ENCODE measurements at places on chromosomes 2 and 18.

- DNase-seq, result no peak
Observed at GRCh38 chr2:193985272-193985671, 1671.8 kb upstream of the SLC39A10 start.

DNA sequence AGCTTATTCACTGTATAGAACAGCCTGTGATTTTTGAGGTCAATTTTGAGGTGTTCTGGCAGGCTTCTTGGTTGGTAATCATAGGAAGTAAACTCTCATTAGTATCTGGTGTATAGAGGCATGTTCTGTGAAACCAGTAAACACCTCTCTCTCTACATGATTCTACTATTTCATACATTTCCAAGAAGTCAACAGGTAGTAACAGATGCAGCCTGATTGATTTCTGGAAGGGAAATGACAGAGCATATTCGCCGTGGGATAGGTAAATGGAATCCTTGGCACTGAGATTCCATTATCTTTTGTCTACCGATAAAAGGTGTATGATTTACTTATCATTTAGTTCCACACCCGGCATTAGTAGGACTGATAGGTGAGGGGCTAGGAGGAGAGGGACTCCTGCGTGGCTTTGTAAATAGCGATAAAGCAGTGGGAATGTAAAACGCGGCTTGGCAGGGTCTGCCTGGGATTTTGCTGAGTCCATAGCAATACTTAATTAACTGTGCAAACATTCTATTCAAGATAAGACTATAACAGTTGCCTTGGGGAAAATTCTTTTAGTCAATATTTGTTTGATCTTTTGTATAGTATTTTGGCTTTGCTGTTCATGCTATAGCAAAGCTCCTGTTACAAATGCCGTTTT is 32.3 kb downstream of the LYPD6B start:
- no peak for DNase-seq

DNA sequence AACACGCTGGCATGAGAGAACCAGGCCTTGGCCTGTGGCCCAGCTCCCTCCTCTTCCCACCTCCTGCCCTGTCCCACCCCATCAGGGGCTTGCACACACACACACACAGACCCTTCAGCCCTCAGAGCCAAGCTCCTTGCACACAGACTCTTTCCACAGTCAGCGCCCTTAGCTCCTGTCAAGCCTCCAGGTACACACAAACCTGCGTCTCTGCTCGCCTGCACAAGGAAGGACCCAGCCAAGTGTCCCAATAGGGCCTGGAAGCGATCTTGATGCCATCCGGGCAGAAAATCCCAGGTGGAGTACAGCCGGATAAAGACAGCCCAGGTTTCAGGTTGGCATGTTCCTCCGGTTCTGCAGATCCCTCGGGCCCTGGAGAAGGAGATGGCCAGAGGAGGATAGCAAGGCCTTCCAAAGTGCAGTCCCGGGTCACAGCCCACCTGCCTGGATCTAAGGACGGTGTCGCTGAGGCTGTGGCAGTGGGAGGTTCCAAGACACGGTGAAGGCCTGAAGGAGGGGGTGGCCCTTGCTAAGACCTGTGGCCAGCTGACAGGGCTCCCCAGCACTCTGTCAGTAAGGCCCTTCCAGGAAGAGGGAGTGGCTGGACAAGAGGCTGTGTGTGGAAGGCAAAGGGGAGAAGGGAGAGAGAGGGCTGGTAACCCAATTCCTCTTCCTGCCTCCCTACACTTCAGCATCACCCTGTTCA is 18.5 kb upstream of the STEAP3 start:
- DNase-seq, result no peak

- DNase-seq, result no peak
Observed at GRCh38 chr2:108640731-108641130, 78.6 kb upstream of the RANBP2 start.

GRCh38 chr2:14751581-14751980 is 119.1 kb downstream of the LRATD1 start:
- no peak for DNase-seq
